ENCODE measurements at places on chromosomes 7 and 10.

- no peak for DNase-seq
Measured at GRCh38 chr7:39672176-39672575, 48.8 kb downstream of the RALA start.

DNA sequence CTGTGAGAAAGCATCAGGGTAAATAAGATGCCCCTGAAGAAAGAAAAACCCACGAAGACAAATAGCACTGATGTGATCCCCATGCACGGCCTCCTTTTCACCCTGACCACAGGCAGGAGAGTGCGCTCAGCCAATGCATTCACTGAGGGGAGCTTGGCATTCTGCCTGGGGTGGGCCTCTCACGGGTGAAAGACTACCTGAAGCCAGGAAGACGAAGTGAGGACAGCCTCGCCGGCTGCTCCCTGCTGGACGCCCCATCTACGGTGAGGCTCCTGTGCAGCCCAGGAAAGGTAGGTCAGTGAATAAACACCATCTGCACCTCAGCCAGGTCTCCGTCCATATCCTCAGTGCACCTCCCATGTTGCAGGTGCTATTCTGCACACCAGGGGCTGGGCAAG lies 32.0 kb downstream of the CPXM2 start:
- no peak for DNase-seq

- no peak for DNase-seq
Measured at GRCh38 chr10:102605712-102606111, 38.6 kb upstream of the TRIM8 start.

GRCh38 chr10:33611423-33611822 lies 277.0 kb upstream of the NRP1 start:
- DNase-seq: no peak

DNA sequence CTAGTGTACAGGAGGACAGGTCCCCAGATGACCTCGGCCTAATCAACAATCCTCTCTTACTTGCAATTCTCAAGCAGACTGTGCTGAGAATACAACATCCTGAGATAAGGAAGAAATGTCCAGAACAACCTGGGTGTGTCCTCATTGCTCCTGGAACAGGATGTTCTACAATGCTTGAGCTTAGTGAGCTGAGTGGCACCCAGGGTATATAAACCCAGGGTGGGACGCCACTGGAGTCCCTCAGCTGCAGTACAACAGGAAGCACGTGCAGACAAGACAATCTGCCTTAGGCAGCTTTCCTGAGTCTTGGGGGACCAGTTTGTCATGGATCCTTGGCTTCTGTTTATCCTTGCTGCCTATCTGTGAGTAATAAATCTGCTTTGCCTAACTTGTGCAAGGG lies 27.7 kb upstream of the SLC25A13 start:
- no peak for DNase-seq

- no peak for DNase-seq
Measured at GRCh38 chr10:84334811-84335210, 6.4 kb downstream of the CCSER2 start.

DNA sequence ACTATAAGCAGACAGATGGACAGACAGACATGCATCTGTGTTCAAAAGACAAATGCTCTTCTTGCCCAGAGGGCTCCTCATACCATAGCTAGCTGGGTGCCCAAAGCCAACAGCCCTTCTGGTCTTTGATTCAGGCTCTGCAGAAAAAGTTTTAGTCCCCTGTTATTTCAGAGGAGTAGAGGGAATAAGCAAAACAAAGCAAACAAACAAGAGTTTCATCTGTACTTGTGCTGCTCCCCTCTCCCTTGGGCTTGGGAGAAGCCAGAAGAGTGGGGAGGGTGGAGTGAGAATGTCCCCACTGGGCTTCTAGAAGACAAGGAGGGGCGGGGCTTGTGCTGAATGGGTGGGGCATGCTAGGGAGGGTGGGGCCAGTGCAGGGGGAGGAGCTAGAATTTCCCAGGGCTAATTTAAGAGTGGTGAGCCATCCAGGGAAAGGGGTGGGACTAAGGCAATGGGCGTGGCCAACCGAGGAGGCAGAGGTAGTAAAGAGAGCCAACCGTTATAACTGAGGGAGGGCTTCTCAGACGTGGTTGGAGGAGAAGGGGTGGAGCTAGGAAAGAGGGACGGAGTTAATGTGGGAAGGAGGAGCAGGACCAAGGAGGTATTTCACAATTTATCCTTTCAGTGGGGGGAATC lies 101.2 kb upstream of the MGMT start:
- no peak for DNase-seq

- no peak for DNase-seq
Measured at GRCh38 chr10:43389867-43390266, 18.4 kb downstream of the FXYD4 start.

DNA sequence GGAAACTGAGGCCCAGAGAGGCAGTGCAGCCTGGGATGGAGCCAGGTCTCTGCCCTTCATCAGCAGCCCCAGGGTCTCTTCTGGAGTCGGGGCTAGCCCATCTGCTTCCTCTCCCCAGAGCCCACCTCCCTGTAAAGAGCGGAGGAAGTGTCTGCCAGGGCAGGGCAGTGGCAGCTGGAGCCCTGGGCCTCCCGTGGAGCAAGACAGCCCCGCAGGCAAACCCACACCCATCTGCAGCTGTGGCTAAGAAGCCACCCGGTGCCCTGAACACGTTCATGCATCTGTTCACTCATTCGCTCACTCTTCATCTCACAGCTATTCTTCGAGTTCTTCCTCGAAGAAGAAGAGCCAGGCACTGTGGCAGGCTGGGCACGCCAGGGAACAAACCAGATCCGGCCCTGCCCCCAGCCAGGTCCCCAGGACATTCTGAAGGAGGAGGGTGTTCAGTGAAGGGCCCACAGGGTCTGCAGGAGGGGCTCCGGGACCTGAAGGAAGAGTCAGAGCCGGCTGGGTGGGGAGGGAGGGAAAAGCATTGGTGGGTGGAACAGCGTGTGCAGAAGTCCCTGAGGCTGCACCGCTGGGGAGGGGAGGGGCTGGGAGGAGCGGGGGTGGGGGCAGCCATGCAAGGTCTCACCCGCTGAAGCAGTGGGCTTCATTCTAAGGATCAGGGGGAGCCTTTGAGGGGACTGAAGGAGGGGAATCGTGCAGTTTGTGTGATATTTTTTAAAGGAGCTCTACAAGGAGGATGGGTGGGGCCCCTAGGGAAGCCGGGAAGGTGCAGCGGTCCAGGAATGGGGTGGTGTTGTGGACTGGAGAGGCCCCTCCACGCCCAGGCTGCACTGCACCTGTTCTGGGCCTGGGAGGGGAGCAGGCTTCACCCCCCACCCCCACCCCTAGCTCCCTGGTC lies 99.1 kb downstream of the UNCX start:
- DNase-seq: no peak

GRCh38 chr7:8923164-8923806 lies 489.9 kb downstream of the NXPH1 start:
- DNase-seq: no peak

GRCh38 chr10:65470986-65471385 lies 1454.8 kb upstream of the LRRTM3 start:
- no peak for DNase-seq

DNA sequence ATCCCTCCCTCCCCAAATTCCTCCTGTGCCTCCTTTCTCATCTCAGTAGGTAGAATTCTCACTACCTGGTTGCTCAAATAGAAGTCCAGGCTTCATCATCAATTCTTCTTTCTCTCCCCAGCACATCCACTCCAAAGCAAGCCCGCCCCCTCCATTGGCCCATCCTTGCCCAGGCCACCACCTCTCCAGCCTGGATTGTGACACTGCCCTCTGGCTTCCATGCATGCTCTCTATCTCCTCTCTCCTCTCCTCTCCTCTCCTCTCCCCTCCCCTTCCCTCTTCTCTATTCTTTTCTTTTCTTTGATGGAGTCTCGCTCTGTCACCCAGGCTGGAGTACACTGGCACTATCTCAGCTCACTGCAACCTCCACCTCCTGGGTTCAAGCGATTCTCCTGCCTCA lies 144.9 kb downstream of the UBE2H start:
- no peak for DNase-seq

DNA sequence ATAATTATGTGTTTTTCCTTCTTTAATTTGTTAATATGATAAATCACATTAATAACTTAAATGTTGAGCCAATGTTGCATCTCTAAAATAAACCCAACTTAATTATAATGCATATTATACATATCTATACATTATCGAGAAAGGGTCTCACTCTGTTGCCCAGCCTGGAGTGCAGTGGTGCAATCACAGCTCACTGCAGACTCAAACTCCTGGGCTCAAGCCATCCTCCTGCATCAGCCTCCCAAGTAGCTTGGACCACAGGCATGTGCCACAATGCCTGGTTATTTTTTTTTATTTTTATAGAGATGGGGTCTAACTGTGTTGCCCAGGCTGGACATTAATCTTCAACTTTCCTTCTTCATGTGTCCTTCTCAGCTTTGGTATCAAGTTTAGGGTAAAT lies 98.9 kb downstream of the INHBA start:
- DNase-seq: no peak

DNA sequence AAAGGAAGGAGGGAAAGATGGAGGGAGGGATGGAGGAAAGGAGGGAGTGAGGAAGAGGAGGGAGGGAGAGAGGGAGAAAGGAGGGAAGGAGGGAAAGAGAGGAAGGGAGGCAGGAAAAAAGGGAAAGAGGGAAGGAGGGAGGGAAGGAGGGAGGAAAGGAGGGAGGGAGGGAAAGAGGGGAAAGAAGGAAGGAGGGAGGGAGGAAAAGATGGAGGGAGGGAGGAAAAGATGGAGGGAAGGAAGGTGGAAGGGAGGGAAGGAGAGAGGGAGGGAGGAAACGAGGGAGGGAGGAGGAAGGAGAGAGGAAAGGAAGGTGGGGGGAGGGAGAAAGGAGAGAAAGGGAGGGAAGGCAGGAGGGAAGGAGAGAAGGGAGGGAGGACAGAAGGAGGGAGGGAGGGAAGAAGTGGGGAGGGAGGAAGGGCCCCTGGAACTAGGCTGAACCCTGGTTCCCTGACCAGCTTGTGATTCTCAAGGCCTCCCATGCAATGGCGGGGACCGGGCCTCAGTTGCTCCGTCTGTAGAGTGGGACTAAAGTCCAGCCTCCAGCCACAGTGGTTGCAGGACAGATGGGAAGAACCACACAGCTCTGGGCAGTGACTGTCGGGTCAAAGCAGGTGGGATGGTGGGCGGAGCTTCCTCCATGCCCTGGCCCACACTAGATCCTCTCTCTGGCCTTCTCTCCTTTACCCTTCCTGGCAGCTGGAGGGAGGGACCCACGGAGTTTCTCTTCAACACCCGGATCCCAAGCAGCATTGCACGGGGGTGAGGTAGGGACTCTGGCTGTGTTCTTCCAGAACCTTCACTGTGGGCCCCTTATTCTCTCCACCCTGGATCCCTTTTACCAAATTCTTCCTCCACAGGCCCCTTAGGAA lies 4.3 kb upstream of the TTYH3 start:
- no peak for DNase-seq

- DNase-seq: no peak
Measured at GRCh38 chr10:43687373-43687772, 38.7 kb upstream of the ZNF32 start.

- DNase-seq: no peak
Measured at GRCh38 chr10:92965314-92965713, 95.3 kb upstream of the CYP26C1 start.

DNA sequence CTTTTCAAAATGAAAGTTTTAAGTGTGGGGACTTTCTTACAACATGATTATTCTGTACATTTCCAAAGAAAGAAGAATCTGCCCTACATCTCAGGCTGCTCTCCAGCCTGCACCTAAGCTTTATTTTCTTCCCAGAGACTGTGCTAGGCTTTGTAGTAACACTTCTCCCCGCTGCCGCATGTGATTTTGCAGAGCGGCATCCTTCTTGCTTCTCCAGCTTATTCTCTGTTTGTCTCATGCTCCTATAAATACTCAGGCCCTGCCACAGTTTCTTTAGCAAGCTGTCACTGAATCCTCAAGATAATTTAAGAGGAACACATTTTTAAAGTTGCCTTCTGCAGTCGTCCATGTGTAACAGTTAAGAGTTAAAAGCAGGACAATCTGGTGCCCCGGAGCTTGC lies 53.5 kb downstream of the INSYN2A start:
- no peak for DNase-seq

- DNase-seq: no peak
Measured at GRCh38 chr7:28106321-28106829, 74.2 kb downstream of the JAZF1 start.

- no peak for DNase-seq
Measured at GRCh38 chr10:132847416-132847777, 61.5 kb upstream of the NKX6-2 start.

GRCh38 chr10:133400624-133401424 lies 6.9 kb downstream of the MTG1 start:
- DNase-seq: no peak

DNA sequence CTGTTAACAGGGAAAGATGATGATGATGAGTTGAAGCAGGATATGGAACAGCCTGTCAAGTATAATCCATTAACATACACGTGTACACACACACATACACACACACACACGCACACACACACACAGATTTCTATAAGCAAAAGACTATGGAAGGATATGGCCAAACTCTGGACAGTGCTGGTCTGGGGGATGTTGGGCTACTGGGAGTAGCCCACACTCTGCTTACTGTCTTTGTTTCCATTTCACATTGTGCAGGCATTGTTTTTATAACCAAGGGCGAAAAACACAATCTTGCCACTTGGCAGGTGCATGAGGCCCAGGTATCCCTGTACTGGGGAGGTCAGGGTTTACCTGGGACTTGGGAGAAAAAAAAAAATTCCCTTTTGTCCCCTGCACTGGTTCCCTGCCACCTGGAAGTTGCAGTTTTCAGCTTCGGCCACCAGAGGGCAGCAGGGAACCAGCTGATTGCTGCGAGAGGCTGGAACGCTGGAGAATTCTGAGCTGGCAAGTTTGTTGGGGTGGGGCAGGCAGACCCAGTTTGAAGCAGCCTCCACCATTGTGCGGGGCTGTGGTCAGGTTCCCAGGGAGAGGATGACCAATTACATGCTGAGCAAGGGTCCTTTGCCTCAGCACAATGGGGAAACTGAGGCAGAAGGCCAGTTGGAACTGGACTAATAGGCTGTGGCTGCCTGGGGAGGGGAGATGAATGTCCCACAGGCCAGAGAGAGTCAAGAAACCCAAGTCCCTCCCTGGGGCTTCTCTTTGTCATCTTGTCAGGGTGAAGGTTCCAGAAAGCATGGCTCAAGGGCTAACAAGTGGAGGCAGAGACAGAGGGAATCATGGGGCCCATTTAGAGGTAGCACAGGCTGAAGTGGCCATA lies 27.3 kb downstream of the PPIF start:
- peak; percentile 61 for DNase-seq

DNA sequence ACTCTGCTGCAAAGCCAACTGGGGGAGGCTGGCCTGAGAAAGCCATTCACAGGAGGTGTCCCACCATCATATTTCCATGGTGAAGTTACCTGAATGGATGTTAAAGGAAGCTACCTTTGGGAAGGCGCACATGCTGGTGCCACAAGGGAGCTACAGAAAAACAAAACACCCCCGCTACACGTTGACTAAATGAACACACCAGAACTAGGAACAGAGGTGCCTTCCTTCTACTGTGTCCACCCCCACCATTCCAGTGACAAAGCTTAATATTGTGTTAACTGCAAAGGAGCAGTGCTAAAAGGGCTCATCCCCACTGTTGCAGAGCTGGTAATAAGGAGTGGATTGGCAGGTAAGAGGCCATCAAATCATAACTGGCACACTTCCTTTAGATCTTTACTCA lies 420.0 kb upstream of the PODXL start:
- DNase-seq: no peak

GRCh38 chr10:6279540-6280267 lies 77.0 kb downstream of the PFKFB3 start:
- no peak for DNase-seq

- no peak for DNase-seq
Measured at GRCh38 chr7:44434201-44434600, 56.3 kb downstream of the NUDCD3 start.

All from activated CD4-positive, CD25-positive, alpha-beta regulatory T cell treated with anti-CD3 and anti-CD28 coated beads, Interleukin-2, amount 50 U/mL, for 16 hours (primary cell).